ENCODE measurements at places on chromosomes 7 and 10. TPM values are rescaled to one million over a fixed set of nuclear protein-coding genes. Genes with fewer than 3 reads are reported as not detected.

FOXP2 gene
- total RNA-seq: not detected

NME8 gene
- total RNA-seq: not detected

OR13A1 gene
- 0.15 TPM for total RNA-seq

ACSL5 gene
- 17.6 TPM for total RNA-seq

CYREN gene
- 62.2 TPM for total RNA-seq

SPDYE18 gene
- not detected for total RNA-seq

AQP1 gene
- total RNA-seq: 0.62 TPM

ANAPC16 gene
- 82.3 TPM for total RNA-seq

VPS26A gene
- total RNA-seq: 21.2 TPM

FXYD4 gene
- total RNA-seq: not detected

APBB1IP gene
- 0.37 TPM for total RNA-seq

- peak; percentile 27 for DNase-seq
Measured at GRCh38 chr10:105837951-105838350, 1196.9 kb downstream of the SORCS3 start.

DNA sequence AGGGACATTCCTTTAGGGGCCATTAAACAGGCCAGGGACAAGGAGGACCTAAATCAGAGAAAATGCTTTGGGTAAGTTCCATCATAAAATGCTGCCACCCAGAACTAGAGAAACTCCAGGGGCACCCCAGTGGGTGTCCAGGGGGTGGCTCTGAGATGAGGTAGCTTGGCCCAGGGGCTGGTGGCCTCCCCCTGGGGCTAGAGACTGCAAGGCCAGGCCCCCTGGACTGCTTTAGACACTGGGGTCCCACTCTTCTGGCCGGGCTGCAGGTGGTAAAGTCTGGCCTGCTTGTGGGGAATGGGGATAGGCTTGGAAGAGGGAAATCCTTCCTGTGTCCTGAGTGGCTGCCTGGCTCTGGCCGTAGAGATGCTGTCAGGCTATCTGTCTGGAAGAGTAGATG lies 169.6 kb upstream of the PODXL start:
- DNase-seq: no peak

DNA sequence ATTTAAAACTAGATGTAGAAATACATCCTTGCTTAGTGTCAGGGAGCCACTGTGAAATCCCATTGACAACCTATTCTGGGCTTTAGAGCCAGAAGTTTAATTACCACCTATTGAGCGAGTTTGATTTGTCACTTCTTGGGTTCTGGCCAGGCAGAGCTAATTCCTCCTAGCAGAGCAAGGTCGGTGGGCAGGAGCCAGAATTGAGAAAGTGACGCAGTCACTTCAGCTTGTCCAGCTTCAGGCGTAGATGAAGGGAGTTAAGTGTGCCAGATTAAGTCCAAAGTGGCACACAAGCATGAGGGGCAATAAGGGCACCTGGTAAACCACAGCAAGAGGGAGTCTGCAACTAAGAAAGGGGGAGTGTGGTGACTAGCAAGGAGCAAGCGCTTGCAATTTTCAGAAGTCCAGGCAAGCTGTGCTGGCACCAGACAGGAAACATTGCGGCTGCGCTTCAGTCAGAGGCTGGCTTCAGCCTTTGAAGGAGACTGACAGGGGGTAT lies 119.4 kb downstream of the ST7 start:
- peak; percentile 92 for DNase-seq

- no peak for DNase-seq
Measured at GRCh38 chr7:148260599-148260998, 330.0 kb upstream of the C7orf33 start.

GRCh38 chr10:99766302-99766681 lies 16.1 kb upstream of the ABCC2 start:
- DNase-seq: no peak

DNA sequence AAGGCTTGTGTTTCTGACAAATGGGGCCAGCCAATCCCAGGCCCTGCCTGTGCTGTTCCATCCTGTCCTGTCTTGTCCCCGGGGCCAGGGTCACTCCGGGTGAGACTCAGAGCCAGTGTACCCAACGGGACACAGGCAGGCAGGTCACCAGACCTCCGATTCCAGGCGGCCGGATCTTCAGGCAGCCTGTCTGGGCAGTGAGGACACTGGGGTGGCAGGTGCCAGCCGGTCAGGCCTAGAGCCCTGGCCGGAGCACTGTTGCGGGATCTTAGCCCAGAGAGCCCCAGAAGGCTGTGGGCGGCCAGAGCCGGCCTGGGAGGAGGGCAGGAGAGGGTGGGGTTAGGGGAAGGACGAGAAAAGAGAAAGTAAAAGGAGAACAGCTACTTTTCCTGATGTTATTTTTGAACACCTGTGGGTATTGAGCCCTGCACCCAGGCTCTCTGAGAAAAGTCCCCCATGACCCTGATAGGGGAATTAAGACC lies 134.3 kb upstream of the TNRC18 start:
- no peak for DNase-seq

DNA sequence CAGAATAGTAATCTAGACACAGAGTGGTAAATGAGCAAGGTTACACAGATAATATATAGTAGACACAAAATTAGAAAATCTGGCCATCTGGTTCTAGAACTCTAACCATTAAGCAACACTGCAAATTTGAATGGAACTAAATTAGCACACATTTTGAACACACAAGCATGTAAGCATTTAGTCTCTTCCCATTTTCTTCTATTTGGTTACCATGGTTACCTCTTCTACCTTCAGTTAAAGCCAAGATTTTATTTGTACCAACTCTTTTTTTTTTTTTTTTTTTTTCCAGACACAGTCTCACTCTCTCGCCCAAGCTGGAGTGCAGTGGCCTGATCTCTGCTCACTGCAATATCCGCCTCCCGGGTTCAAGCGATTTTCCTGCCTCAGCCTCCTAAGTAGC lies 790.5 kb downstream of the MAGI2 start:
- peak; percentile 17 for DNase-seq

DNA sequence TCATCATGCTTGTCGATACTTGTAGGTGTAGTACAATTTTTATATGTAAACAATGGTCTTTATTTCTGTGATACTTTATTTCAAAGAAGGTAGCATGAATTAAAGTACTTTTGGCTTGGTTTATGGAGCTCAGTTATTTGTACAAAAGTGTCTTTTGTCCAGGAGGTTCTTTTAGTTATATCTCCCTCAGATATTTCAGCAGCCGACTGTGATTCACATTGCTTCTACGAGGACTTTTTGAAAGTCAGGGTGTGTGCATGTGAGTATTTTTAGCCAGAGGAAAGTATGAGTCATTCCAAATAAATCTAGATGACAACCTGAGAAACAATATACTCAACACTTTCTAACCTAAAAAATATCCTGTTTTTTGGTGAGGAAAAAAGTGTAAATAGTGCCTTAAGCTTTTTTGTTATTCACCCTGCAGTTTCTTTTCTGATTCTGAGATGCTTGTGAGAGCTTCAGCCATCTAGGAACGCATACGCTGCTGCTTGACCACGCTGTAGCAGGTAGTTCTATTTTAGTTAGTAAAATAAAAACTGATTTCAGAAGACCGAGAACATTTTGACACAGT lies 595 bp upstream of the SUN1 start:
- DNase-seq: peak; percentile 96

GRCh38 chr7:106371629-106372028 lies 86.8 kb upstream of the NAMPT start:
- DNase-seq: no peak

DNA sequence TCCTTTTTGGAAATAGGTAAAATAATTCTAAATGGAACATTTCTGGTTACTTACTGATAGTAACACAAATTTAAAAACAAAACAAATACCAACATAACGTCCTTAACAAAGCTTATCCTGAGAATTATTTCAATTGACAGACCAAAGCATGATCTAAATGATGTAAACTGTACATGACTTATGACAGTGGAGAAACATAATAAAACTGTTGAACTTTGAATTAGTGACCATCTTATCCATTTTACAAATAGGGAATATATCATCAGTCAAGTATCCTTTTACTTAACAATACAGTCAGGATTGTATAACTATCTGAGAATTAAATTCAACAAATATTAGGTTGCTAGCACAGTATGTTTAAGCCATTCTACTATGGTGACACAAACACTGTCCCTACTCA lies 2.4 kb downstream of the IPMK start:
- no peak for DNase-seq

DNA sequence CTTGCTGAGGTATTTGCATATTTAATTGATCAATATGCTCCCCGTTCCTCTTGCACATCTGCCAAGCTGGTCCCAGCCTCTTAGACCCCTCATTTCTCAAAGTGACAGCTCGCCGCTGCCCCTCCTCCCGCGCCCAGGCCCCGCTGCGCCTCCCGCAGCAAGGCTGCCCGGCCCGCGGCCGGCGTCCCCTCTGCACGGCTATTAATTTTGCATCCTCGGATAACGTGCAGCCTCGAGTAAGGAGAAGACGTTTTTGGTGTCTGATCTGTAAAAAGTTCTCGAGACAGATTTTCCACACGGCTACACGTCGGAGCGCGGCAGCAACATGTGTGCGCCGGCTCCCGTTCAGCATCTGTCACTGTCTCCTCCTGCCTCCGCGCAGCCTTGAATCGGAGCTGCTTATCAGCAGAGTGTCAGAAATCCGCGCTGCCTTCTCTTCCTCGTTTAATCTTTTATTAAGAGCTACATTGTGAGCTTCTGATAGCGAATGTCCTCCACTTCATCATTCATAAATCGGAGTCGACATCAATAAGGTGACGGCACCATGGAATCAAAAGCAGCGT lies 65.3 kb downstream of the EBF3 start:
- DNase-seq: no peak

DNA sequence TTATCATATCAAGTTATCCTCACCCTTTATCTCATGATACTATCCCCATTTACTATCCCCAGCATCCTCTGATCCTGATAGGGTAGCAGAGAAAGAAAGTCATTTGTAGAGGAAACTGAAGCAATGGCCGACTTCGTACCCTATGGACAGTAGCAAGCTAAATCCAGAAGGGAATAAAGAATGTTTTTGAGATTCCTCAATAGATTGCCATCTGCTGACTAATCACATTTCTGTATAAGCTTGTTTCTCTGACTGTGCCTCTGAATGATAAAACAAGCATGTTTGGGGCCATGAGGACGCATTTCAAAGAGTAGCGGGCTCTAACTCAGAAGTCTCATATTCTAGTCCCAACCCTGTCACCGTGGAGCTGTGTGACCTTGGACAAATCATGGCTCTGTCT lies 13.2 kb upstream of the FAM107B start:
- no peak for DNase-seq

- DNase-seq: no peak
Measured at GRCh38 chr7:133452577-133452976, 199.7 kb downstream of the EXOC4 start.

- DNase-seq: peak; percentile 11
Measured at GRCh38 chr10:66627156-66627555, 298.7 kb upstream of the LRRTM3 start.

- DNase-seq: peak; percentile 70
Measured at GRCh38 chr7:70698219-70698832, 433.6 kb upstream of the GALNT17 start.

DNA sequence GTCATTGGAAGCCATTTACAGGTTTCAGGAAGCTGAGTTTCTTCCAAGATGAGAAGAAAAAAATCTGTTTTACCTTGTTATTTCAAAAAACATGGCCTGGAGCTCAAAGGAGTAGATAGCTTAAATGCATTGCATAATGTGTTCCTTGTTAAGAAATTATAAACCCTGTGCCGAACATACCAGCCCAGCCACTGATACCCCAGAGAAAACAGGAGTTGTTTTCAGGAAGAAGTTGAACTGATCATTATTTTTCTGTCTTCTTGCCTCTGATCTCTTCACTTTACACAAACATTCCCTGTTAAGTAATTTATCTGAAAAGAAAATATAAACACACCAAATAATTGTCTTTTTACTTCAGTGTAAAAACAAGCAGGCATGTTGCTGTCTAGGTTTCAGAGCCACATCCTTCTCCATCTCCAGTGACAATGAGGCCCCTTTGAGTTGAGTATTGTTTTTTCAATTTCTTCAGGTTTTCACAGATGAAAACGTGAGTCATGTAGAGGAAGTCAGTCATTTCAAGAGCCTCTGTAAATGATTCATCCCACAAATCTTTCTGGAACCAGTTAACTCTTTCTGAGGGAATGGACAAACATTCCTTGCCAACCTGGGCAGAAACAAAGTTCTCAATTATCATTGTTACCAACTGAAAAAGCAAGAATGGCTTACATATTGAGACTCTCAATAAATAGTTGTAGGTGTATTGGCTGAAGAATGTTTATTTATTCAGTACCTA lies 244.2 kb downstream of the IPMK start:
- peak; percentile 92 for DNase-seq

GRCh38 chr10:70668454-70668970 lies 3.8 kb upstream of the ADAMTS14 start:
- peak; percentile 48 for DNase-seq

DNA sequence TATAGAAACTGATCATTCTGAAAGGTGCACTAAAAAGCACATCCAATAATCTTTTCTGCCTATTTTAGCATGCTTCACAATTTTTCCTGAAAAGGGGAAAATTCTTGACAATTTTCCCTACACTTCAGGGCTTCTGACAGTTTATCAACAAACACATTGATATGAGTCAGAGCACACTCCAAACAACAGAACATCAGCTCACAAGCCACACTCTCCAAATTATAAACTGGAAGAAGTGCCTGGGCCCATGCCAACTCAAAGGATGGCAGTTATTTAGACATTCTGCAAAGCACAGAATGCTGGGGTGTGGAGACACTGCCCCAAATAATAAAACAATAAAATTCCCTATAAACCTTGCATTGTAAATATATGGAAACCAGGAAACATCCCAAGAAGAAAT lies 90.8 kb downstream of the ELAPOR2 start:
- no peak for DNase-seq

GRCh38 chr10:60314069-60314940 lies 75.4 kb downstream of the ANK3 start:
- peak; percentile 83 for DNase-seq

- no peak for DNase-seq
Measured at GRCh38 chr7:111409714-111410422, 152.4 kb downstream of the IMMP2L start.

Measured in M059J (cell line).